ENCODE measurements at places on chromosomes 6 and 20.
A peak's percentile ranks its signal among the peaks of the same experiment; 100 is the strongest.

- no peak overlapping the region for H3K27ac ChIP-seq
- DNase-seq = no peak
- H3K27me3 ChIP-seq = no peaks in the 10 kb centered on the region
Measured at GRCh38 chr6:144847916-144848315, 562.8 kb downstream of the UTRN start.

- no peak for DNase-seq
- no peak overlapping the region for H3K4me3 ChIP-seq
- no peaks in the 10 kb centered on the region for H3K27me3 ChIP-seq
- no peak overlapping the region for H3K27ac ChIP-seq
Measured at GRCh38 chr6:25112322-25112773, 166.8 kb upstream of the CARMIL1 start.

DNA sequence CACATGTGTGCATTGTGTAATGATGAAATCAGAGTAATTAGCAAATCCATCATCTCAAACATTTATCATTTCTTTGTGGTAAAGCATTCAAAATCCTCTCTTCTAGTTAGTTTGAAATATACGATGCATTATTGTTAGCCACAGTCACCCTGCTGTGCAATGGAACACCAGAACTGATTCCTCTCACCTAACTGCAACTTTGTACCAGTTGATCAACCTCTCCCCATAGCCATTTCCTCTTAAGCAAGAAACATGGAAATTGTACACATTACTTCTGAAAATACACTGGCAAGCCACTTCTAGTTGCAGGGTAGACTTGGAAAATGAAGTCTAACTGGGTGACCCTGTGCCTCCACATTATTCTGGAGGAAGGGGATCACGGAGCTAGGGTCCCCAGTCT is 58.1 kb upstream of the ESR1 start:
- DNase-seq = no peak
- H3K27me3 ChIP-seq = no peaks in the 10 kb centered on the region
- no peaks in the 10 kb centered on the region for H3K36me3 ChIP-seq
- H3K4me3 ChIP-seq = no peak overlapping the region

GRCh38 chr6:39114388-39114703 is 640 bp downstream of the SAYSD1 start:
- H3K27me3 ChIP-seq = no peaks in the 10 kb centered on the region
- H3K4me1 ChIP-seq = peaks cover 11% of the 10 kb centered on the region
- no peak for DNase-seq
- H3K4me3 ChIP-seq = peak overlapping the region; percentile 72
- peaks cover 4% of the 10 kb centered on the region for H3K36me3 ChIP-seq

GRCh38 chr6:65289491-65289890 is 417.5 kb downstream of the EYS start:
- DNase-seq = no peak
- H3K36me3 ChIP-seq = no peaks in the 10 kb centered on the region
- no peaks in the 10 kb centered on the region for H3K27me3 ChIP-seq
- H3K4me1 ChIP-seq = no peaks in the 10 kb centered on the region
- no peak overlapping the region for H3K27ac ChIP-seq

- no peak overlapping the region for H3K27ac ChIP-seq
- no peaks in the 10 kb centered on the region for H3K27me3 ChIP-seq
- DNase-seq = no peak
- peaks cover 37% of the 10 kb centered on the region for H3K36me3 ChIP-seq
- no peak overlapping the region for H3K4me3 ChIP-seq
- H3K4me1 ChIP-seq = no peaks in the 10 kb centered on the region
Measured at GRCh38 chr6:8084586-8084985, 17.8 kb downstream of the EEF1E1 start.

- DNase-seq = no peak
- no peak overlapping the region for H3K4me3 ChIP-seq
- H3K27me3 ChIP-seq = no peaks in the 10 kb centered on the region
- H3K4me1 ChIP-seq = no peaks in the 10 kb centered on the region
- peaks cover 73% of the 10 kb centered on the region for H3K36me3 ChIP-seq
Measured at GRCh38 chr20:47642624-47643023, 140.9 kb downstream of the NCOA3 start.

Data from CD4-positive, alpha-beta T cell (primary cell).